Aorta (tissue), 5 donors: ENCODE measurements at places on chromosomes 5 and 9. TPM values are rescaled to one million over a fixed set of nuclear protein-coding genes. Genes with fewer than 3 reads are reported as not detected.
A peak's percentile ranks its signal among the peaks of the same experiment; 100 is the strongest.

DNA sequence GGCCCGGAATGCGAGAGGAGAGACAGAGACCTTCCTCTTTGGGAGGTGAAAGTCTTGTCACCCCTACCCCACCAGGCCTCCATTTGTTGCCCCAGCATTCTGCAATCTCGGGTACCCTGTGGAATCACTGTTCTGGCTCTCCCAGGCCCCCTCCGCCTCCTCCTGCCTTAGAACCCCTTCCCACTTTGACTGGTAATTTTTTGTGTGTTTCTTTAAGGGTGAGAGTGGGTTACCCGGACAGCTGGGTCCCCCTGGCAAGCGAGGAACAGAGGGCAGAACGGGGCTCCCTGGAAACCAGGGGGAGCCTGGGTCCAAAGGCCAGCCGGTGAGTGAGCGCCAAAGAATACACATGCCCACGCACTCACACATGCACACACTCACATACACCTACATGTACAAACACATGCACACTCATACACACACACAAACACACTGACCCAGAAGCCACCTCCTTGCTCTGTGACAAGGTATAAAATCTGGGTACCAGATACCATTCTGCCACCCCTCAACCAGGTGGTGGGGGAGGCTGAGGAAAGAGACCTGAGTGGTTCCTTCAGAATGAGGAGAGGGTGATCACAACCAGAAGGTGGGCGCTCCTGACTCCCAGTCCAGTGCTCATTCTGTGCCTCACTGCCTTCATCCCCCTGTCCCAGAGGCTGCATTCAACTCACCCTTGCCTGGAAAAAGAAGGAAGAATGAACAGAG is 30.9 kb upstream of the ORM1 start:
- peak; percentile 25 for DNase-seq

GRCh38 chr5:160720822-160721221 is 131.2 kb downstream of the ATP10B start:
- no peak for DNase-seq

DNA sequence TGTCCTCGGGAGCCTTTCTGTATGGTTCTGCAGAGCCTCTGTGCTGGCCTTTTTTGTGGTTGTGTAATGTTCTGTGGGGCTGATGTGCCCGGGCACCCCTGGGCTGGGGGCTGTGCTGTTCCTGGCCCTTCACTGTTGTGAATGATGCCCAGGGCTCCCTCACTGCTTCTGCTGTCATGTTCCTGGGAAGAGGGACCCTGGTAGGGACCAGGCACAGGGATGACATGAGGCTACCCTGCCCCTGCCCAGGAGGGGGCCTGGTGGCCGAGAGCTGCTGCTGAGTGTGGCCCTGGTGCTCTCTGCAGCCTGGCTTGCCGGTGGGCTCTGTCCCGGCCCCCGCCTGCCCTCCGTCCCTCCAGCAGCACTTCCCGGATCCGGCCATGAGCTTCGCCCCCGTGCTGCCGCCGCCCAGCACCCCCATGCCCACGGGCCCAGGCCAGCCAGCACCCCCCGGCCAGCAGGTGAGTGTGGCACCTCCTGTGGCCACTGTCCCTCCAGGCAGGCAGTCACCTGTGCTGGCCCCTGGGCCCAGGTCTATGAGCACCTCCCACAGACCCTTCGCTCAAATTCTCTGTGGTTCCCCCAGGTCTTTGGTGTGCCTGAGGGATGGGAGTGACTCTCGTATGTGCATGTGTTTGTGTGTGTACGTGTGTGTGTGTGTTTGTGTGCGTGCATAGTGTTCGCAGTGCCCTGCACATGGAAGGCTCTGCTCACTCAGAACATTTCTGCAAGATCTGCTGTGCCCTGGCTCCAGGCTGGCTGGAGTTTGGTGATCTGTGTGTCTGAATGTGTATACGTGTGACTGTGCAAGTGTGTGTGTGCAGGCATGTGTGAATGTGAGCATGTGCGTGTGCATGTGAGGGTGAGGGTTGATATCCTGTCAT is 72.3 kb downstream of the WNK2 start:
- peak; percentile 31 for DNase-seq

The MYOZ3 gene
- 14.1 TPM for total RNA-seq

GRCh38 chr5:139893873-139894272 is 98.3 kb downstream of the PSD2 start:
- no peak for DNase-seq

GRCh38 chr5:17794815-17795214 is 160.6 kb downstream of the TAF11L14 start:
- no peak for DNase-seq

- no peak for DNase-seq
Measured at GRCh38 chr5:141182248-141182647, at the start of gene PCDHB16. Gene PCDHB16 (plus strand): TSS chr5:141182387. CDS start chr5:141182560, 173 bp downstream.

- no peak for DNase-seq
Measured at GRCh38 chr9:95477441-95477840, 39.3 kb downstream of the PTCH1 start.

DNA sequence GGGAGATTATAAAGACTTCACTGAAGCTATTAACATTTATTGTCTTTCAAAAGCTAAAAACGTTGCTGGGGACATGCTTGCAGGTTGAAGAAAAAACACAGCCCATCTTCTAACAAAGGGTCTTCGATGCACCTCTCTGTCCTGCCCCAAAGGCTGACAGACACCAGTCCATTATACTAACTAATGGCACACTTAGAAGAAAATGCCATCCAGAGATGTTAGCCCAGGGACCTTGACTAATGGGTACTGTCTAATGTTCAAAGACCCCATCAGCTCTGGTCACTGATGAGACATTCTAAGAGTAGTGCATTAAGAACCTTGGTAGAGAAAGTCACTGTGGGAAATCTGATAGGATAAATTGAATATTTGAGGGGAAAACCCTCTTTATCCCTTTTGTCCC is 124.9 kb downstream of the EBF1 start:
- DNase-seq, result no peak

GRCh38 chr5:59130431-59130830 is 547.6 kb downstream of the RAB3C start:
- DNase-seq, result no peak

The TUBB4B gene
- total RNA-seq, result 86.9 TPM

- DNase-seq, result no peak
Measured at GRCh38 chr9:101527066-101527465, 6.6 kb upstream of the RNF20 start.

The MARCHF3 gene
- 23.1 TPM for total RNA-seq

The MACIR gene
- 3.8 TPM for total RNA-seq

DNA sequence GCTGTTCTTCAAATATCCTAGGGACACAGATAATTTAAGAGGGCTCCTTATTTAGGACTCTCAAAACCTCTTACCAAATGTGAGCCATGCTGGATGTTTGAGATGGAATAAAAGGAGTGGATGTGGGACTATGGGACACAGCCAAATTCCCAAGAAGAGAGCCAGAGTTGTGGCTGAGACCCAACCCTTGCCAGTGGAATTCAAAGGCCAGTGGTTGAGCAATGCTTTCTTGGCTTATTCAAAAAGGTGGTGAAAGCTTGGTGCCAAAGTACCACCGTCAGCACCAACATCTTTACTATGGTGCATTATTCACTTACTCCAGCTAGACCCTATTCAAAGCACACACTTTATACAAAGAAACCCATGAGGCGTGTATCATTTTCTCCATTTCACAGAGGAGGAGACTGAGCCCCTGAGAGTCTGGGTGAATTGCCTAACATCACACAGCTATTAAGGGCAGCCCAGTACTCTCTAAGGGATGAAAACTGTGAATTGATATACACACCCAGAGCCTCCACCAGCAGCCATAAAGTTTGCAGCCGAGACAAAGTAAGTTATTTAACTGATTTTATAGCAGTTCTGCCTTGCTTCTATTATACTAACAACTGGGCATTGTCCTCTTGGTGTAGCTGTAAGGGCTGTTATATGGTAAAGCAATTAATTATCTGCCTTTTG is 391.7 kb downstream of the ACTL7B start:
- no peak for DNase-seq

The ISL1 gene
- 0.69 TPM for total RNA-seq

DNA sequence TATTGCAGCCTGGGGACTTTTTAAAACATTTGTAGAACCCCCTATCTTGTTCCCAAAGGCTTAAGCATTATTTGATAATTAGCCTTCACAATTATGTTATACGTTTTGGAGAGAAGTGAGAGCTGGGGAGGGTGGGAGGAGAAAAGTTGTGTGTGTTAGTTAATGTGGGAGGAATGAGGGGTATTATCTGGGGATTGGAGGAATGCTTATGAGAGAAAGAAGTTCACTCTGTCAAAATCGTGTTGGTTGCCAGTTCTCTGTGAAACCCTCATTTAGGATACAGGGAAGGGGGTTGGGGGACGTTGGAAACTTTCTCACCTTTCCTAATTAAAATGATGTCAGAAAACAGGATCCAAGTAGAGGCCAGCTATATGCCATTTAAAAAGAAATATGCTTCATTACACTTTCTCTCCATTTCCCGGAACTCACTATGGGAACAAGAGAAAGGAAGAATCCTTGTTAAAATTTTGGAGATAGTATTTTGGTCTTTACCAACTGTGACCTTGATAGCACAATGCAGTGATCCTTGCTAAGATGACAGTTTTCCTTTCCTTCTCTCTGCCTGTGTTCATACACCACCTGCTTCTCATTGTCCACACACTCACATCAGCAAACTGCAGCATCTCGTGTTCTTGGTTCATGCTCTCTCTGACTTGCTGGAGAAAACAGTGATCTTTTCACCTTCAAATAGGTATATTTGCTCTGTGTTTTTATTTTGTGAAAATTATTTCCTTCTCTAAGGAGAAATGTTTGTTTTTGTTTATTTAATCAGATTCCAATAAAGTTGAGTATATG is 336.7 kb upstream of the CLINT1 start:
- DNase-seq, result no peak

DNA sequence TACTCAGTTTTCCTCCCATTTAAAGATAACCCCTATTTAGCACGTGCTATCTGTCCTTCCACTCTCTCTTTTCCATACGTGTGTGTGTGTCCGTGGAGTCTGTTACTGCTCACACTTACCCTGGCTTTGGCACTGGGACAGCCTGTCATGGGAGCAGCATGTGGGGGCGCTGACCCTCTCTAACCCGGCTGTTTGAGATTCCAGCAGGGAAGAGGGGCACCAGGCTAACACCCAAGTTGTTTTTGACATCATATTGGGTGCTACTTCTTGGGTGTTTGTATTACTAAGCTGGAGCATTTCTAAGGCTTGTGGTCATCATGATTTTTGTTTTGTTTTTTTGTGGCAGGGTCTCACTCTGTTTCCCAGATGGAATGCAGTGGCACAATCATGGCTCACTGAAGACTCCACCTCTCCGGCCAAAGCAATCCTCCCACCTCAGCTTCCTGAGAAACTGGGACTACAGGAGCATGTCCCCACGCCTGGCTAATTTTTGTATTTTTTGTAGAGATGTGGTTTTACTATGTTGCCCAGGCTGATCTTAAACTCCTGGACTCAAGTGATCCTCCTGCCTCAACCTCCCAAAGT is 56.9 kb upstream of the SIMC1 start:
- no peak for DNase-seq

DNA sequence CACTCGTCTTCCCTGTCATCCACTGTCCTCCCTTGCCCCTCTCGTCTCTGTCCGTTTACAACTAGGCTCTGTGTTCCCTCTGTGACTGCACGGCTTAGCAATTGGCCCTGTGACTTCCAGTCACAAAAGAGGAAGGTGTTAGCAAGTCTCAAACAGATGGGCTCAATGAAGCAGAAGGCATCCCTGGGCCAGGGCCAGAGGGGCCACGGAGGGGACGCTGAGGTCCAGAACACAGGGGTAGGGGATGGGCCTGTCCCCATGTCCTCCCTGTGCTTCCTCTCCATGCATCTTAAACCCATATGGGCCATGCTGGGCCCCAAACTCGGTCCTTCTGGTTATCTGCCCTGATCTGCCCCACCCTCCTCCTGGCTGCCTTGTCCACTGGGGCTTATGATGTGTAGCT is at the start of gene CD72:
Gene CD72 (minus strand): TSS at position 89 of the 403 bp plus-strand sequence. CDS start 110 bp downstream, outside the sequence.
- DNase-seq, result no peak

The LIFR gene
- 69.6 TPM for total RNA-seq

DNA sequence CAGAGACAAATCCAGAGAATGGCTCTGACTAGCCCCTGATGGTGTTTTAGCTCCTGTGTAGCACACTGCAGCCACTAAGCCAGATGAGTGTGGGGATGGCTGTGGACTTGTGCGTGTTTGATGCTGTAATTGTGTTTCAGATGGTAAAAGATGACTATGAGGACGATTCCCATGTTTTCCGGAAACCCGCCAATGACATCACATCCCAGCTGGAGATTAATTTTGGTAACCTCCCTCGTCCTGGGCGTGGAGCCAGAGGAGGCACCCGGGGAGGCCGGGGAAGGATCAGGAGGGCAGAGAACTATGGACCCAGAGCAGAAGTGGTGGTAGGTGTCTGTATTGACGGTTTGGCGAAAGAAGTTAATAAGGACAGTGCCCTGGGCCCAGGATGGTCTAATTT is 38.0 kb downstream of the HABP4 start:
- peak; percentile 71 for DNase-seq

GRCh38 chr5:10528056-10528816 is 35.6 kb upstream of the ANKRD33B start:
- DNase-seq, result no peak

DNA sequence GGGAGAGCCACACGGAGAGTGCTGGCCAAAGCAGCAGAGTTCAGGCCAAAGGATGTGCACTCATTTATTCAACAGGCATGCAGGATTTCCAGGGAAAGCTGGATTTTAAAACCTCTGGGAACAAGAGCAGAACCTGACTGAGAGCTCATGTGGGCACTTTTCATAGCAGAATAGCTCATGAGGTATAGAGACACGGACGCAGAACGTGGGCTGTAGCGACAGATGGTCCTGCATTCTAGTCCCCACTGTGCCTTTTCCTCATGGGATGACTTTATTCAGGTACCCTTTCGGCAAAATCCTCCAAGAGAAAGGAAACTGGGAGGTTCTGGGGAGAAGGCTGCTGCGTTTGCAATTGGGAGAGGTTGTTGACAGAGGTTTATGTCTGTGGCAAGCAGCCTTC is 5.4 kb downstream of the IL4 start:
- DNase-seq, result no peak

The PNPLA7 gene
- 7.6 TPM for total RNA-seq

DNA sequence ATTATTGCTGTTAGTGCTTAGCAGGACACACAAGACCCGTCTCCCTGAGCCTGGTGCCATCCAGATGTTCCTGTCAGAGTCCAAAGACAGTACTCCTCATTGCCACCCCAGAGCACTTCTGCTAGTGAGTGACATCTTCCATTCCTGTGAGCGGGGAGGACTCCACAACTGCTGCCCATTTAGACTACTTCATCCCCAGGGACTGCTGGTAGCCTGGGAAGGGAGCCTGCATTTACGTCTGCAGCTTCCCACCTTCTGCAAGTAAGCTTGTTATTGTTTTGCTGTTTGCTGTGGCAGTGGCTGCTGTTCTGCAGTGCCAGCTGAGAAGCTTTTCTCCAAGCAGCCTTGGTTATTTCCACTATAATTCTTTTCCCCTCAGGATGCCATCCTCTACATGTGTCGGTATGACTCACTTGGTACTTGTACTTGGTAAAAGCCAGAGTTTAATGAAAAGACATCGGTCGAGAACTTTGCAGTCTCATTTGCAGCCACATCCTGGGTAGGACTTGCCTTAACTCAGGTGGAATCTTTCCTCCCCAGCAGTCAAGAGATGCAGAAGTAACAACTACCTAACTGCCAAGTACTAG is 10.6 kb upstream of the MAP1B start:
- no peak for DNase-seq

The DND1 gene
- 0.84 TPM for total RNA-seq
